Stimulated activated CD8-positive, alpha-beta memory T cell treated with anti-CD3 and anti-CD28 coated beads, Interleukin-7, amount 100 ng/mL, for 1 hour (primary cell): ENCODE measurements at places on chromosomes 1 and 21.
A peak's percentile ranks its signal among the peaks of the same experiment; 100 is the strongest.

DNA sequence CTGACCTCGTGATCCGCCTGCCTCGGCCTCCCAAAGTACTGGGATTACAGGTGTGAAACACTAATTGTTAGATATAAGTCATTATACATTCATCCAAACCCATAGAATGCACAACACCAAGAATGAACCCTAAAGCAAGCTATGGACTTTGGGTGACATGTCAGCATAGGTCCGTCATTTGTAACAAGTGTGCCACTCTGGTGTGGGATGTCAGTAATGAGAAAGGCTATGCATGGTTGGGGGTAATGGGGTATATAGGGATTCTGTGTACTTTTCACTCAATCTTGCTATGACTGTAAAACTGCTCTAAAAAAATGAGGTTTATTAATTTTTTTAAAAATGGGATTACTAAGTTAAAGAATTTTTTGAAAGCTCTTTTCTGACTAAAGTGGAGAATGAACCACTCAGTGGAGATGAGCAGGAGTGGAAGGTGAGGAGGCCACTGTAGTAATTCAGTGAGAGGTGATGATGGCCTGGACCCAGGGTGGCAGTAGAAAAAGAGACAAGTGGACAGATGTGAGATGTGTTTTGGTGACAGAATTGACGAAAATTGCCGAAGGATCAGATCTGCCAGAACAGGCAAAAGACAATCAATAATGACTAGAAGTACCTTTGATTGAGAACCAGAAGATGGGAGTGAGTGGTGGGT is 21.3 kb upstream of the S1PR1 start:
- DNase-seq = no peak

GRCh38 chr1:91751275-91751674 is 134.7 kb downstream of the TGFBR3 start:
- no peak for DNase-seq

- no peak for DNase-seq
These were observed 47.2 kb downstream of the VPS26C start for GRCh38 chr21:37219761-37220432.

GRCh38 chr1:101884621-101885020 is 112.1 kb downstream of the OLFM3 start:
- no peak for DNase-seq

- DNase-seq = no peak
These were observed 447 bp downstream of the RUNX3 start for GRCh38 chr1:24929398-24930259.

DNA sequence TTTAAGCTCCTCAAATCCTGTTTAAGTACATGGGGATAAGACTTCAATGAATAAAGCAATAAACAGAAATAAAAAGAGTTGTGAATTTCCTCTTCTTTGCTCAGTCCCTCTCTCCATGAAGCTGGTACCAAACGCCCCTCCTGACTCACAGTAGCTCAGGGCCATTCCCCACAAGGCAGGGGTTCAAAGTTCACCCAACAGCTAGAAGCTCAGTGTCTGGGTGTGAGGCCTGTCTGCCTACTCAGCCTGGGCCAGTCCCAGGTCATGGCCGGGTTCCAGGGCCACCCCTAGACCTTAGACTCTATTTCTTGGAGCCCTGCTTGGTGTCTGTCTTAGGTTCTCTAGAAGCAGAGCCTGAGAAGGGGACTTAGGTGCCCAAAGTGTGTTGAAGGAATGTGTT is 251.5 kb downstream of the GRIK3 start:
- DNase-seq = no peak

DNA sequence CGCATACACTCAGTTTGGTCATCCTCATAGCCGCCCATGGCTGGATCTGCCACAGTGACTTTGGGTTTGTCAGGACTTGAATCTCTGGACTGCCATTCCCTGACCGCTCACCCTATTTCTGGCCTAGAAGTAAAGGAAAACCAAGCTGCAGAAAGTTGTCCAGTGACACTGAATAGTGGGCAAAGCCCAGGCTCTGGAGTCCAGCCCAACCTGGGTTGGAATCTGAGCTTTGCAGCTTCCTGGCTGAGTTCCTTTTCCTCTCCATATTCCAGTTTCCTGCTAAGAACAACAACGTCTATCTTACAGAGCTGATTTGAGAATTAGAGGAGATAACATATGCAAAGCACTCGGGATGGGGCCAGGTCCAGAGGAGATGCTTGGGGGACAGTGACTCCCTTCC is 15.6 kb upstream of the EIF4G3 start:
- DNase-seq = no peak

GRCh38 chr1:29749024-29749945 is 513.0 kb downstream of the PTPRU start:
- DNase-seq = no peak

- no peak for DNase-seq
These were observed 18.8 kb downstream of the RNF115 start for GRCh38 chr1:145805057-145805456.

- no peak for DNase-seq
These were observed 104.2 kb downstream of the SPATA46 start for GRCh38 chr1:162272419-162272818.

- DNase-seq = no peak
These were observed 11.5 kb upstream of the COL16A1 start for GRCh38 chr1:31715087-31715872.

DNA sequence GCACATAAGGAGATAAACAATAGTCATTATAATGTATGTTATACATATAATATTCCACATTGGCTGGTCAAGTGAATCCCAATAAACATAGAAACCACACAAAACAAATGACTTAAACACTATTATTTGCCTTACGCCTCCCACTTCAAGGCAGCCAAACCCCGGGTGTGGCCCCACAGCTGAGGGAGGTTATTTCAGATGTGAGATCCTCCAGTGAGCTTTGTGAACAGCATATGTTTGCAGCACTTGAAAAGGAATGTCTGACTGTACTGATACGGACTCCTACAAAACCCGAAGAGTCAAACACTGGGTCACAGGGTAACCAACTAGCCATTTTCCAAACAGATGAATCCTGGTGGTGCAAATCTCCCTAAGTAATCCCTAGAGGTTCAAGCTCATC is 27.1 kb upstream of the DISP1 start:
- no peak for DNase-seq

DNA sequence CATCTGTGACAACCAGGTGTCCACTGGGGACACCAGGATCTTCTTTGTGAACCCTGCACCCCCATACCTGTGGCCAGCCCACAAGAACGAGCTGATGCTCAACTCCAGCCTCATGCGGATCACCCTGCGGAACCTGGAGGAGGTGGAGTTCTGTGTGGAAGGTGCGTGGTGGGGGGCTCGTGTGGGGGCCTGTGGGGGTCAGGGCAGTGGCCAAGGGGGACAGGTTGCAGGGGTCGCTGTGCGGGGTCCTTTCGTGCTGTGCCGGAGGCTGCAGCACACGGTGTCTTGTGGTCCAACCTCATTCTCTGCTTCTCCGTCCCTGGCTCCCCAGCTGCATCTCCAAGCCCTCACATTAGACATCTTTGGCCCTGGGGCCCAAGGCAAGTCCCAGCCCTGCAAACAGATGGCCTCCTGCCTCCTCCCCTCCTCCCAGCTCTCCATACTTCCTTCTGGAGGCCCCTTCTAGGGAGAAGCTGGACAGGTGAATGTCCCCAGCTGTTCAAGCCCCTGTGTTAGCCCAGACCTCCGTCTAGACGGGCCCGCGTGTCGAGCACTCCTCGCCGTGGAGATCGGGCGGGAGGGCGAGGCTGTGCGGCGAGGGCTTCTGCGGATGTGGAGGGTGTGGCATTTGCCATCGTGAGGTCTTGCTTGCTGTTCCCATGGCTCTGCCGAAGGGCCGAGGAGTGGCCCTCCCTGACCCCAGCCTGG is 2.5 kb downstream of the AGRN start:
- DNase-seq = no peak

DNA sequence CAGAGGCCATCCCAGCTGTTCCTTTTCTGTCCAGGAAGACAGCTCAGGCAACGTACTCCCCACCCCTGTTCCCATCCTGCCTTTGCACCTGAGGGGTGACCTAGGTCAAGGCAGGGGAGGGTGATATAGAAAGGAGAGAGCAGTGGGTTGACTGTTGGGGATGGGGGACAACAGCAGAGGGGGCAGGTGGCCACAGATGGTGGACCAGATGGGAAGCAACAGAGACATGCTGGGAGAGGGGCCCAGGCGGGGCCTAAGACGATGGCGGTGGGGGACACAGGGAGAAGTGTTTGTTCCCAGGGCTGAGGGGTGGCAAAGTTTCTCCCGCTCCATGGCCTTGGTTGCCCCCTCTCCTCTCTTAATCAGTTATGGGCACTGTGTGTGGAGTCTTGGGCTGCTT is 6.3 kb downstream of the CELSR2 start:
- DNase-seq = no peak

DNA sequence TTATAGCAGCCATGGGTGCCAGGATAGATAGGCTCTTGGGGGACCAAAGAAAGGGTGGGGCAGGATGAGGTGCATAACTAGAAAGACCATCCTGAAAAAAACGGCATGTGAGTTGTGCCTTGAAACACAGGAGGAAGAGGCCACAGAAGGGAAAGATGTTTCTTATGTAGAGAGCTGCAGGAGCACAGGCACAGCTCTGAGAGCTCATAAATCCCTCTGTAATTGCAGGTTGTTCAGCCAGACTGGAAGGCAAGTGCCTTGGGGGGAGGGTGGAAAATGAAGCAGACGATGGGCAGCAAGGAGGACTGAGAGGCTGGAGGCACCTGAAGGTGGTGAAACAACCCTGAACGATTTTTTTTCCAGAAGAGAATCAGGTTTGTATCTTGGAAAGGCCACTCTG is 170.7 kb downstream of the NR5A2 start:
- DNase-seq = no peak

- peak; percentile 15 for DNase-seq
These were observed 76.9 kb downstream of the CLIC6 start for GRCh38 chr21:34745557-34746255.

- no peak for DNase-seq
These were observed 3.8 kb upstream of the TMEM222 start for GRCh38 chr1:27318136-27318535.

DNA sequence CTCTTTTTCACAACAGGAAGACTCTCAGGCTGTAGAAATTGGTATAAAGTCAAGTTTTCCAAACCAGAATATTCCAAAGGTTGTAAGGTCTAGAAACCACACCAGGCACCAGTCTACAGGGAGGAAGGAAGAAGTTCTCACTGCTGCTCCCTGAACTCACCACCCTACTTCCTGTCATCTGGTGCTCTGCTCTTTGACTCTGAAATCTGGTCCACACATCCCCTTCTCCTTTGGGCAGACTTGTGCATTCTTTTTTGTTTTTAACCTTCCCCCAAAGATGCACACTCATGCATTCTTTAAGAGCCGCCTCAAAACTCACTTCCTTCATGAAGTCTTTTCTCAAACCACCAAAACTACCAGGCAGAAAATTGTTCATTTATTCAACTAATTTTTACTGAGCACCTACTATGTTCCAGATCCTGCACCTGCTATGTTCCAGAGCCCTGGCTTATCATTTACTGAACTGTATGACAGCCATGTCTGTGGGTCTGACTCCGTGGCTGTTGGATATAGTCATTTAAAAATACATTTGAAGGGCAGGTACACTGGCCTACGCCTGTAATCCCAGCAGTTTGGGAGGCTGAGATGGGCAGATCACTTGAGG is 30.1 kb upstream of the EPS15 start:
- no peak for DNase-seq

DNA sequence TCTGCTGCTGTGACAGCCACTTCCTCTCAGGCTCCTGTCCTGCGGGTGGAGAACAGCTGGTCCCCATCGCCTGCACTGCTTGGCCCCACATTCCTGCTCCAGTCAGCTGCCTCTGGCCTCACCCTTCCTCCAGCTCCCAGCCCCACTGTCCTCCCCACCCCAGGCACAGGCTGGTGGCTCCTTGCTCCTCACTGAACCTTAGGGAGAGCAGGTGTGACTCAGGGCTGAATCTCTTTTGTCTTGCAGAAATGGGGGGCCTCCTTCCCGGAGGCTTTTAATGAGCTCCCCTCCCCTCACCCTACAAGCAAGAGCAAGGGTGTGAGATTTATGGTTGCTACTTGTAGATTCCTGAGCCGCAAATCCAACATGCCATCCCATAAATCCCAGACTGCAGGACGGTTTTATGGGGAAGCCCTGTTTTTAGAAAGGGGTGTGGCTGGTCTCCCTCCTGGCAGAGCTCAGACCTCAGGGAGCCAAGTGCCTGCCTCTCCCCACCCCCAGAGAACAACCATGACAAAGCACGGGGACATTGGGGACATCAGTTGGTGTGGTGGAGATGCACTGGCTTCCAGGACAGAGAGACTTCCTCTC is 15.2 kb downstream of the CDK18 start:
- no peak for DNase-seq

- DNase-seq = no peak
These were observed 222.8 kb downstream of the RHOU start for GRCh38 chr1:228958121-228958520.

DNA sequence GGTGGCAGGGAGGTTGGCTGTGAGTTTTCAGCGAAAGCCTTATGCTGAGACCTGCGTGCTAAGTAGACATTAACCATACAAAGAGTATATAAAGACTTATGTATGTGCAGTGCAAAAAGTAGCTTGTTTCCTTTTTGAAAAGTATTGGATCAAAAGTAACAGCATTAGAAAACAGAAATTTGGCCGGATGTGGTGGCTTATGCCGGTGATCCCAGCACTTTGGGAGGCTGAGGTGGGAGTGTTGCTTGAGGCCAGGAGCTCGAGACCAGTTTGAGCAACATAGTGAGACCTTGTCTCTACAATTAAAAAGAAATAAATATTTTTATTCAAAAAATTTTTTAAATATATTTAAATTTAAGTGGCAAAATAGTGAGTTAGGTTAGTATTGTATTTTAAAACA is 2.2 kb downstream of the RPAP2 start:
- DNase-seq = no peak

- no peak for DNase-seq
These were observed 7.4 kb downstream of the ARHGEF16 start for GRCh38 chr1:3461934-3462275.

DNA sequence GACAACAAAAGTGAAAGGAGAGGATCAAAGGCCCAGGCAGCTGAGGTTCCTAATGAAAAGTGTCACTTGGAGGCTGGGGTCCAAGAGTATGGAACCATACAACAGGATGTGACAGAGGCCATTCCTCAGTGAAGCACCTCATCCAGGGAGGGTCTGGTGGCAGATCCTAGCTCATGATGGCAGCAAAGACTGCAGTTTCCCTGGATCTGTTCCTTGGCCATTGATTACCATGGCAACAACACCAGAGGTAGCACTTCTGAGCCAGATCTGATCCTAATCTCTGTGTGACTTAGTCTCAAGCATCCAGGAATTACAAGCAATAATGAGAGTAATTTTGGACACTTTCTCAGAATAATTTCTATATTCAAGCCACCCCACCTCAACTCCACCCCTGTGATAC is 12.9 kb downstream of the FAM177B start:
- DNase-seq = no peak
